ENCODE measurements at places on chromosomes 2 and 18.

- no peak for DNase-seq
These were observed 90.6 kb downstream of the FEZ2 start for GRCh38 chr2:36507408-36507812.

DNA sequence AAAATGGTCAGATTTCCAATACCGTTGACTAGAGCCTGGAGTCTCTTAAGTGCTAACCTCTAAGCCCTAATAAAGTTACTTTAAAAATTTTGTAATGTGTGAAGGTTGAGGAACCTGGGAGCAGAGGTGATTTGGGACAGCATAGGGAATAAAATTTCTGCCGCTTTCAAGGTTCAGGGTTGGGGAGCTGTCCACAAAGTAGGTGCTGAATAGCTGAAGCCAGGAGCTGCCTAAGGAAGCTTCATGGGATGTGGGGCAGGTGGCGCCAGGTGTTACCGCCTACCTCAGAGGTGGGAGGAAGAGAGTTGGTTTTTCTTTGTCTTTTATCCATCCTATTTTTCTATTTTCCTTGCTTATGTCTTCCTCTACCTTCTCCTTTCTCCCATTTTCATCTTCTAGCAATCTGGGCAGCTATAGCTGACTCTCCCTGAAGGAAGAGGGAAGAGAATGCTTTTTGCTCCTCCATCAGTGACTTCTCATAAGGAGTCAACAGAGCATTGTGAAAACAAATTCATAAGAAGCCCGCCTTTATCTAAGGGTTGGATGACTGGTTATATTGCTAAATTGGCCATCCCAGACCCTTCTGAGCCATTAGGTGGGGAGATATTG is 178.7 kb downstream of the CLIP4 start:
- DNase-seq: no peak

GRCh38 chr18:56804395-56804794 is 153.2 kb downstream of the WDR7 start:
- no peak for DNase-seq

DNA sequence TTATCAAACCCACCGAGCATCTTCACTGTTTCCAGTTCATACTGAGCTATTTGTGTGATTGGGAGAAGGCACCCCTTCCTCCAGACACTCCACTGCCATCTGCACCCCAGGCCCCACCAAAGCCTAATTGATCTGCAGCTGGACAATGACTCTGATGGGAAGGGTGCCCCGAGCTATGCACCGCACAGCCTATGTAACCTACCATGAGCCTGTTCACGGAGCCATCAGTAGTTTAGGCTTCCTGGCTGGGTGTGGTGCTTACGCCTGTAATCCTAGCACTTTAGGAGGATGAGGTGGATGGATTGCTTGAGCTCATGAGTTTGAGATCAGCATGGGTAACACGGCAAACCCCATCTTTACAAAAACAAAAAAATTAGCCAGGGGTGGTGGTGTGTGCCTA is 17.8 kb upstream of the ASAP2 start:
- no peak for DNase-seq

DNA sequence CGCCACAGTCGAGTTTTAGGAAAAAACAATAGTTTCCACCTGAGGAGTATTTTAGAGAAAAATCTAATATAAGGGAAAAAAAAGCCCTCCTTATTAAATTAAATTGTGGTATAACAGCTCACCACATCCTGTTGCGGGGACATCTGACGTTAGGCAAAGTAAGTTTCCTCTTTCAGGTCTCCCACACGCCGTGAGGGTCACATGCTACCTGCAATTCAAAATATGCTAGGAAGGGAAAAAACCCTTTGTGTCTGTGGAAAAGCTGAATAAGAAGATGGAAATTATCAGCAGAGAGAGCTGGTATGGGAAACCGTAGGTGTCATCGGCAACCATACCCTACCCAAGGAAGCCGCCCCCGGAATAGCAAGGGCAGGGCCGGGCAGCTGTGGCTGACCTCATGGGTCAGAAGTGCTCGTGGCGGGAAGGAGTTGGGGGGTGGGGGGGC is 128.0 kb downstream of the NFATC1 start:
- DNase-seq: peak; percentile 58

GRCh38 chr2:151878655-151879563 is 50.7 kb upstream of the ARL5A start:
- DNase-seq: no peak

DNA sequence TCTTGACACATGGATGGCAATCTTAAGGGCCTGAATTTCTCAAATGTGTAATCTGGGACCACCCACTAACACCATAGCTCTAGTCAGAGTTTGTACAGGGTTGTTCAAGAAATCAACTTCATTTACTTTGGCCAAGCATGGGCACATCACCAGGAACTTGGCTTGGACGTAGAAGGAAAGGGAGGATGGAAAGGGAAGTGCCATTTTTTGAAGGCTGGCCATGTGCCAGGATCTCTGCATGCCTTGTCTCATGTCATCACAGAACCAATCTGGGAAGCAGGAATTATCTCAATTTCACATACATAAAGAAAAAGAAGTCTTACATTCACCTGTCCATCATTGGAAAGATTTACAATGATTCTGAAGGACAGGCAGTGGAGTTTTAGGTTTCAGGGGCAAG is 128.1 kb downstream of the ANTXR1 start:
- no peak for DNase-seq

Measured in stimulated activated CD8-positive, alpha-beta memory T cell treated with anti-CD3 and anti-CD28 coated beads, Interleukin-15, amount 100 ng/mL, for 1 hour (primary cell).